ENCODE measurements at places on chromosomes 2 and 18. TPM values are rescaled to one million over a fixed set of nuclear protein-coding genes. Genes with fewer than 3 reads are reported as not detected.

KIF5C gene
- 366 TPM for total RNA-seq

POTEJ gene
- not detected for total RNA-seq

HOXD11 gene
- not detected for total RNA-seq

FSHR gene
- total RNA-seq = not detected

PRSS56 gene
- under 0.01 TPM for total RNA-seq

IKZF2 gene
- total RNA-seq = 8.1 TPM

SLC4A3 gene
- total RNA-seq = 22.9 TPM

REG1B gene
- not detected for total RNA-seq

TSPYL6 gene
- total RNA-seq = under 0.01 TPM

UGT1A3 gene
- not detected for total RNA-seq

GFPT1 gene
- total RNA-seq = 65.6 TPM

GNLY gene
- not detected for total RNA-seq

Data from temporal lobe (tissue), 4 donors.